ENCODE measurements at places on chromosomes 11 and 22.

- no peak for DNase-seq
Measured at GRCh38 chr11:31874631-31875191, 63.6 kb upstream of the PAX6 start.

DNA sequence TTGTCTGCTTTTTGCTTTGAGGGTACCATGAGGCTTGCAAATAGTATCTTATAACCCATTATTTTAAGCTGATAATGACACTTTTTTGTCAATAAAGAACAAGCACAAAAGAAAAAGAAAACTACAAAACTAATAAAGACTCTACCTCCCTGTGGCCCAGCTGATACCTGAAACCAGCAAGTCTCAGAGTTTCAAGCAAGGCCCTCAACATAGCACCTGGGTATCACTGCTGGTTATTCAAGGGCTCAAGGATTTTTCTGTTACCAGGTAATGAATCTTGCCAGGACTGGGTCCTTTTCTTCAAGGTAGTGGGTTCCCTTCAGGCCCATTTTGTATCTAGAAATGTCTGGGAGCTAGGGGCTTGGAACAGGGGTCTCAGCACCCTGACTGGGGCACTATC lies 281.6 kb upstream of the C11orf87 start:
- DNase-seq, result no peak

GRCh38 chr11:24253237-24253760 lies 243.6 kb upstream of the LUZP2 start:
- no peak for DNase-seq

DNA sequence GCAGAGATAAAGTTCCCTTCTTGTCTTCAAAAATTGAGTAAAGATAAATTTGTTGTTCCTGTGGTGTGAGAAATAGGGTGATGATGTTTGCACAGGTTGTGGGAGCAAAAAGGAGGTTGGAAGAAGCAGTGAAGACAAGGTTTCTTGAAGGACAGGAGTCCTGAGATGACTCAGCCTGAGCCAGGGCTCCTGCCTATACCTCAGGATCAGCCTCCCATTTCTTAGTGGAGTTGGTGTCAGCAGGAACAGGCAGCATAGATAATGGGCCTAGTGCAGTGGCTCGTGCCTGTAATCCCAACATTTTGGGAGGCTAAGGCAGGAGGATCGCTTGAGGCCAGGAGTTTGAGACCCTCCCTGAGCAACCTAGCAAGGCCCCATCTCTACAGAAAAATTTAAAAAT lies 28.7 kb downstream of the EIF4G2 start:
- no peak for DNase-seq

- no peak for DNase-seq
Measured at GRCh38 chr11:7587712-7588111, 73.9 kb downstream of the PPFIBP2 start.

GRCh38 chr22:49406879-49407587 lies 420.6 kb downstream of the BRD1 start:
- no peak for DNase-seq

All from stimulated activated CD8-positive, alpha-beta memory T cell treated with anti-CD3 and anti-CD28 coated beads, Interleukin-4, amount 100 ng/mL, for 1 hour (primary cell).